ENCODE measurements at places on chromosomes 3 and 15. TPM values are rescaled to one million over a fixed set of nuclear protein-coding genes. Genes with fewer than 3 reads are reported as not detected.

- no peak for DNase-seq
Observed at GRCh38 chr15:29432191-29433049, 162.8 kb upstream of the NSMCE3 start.

DNA sequence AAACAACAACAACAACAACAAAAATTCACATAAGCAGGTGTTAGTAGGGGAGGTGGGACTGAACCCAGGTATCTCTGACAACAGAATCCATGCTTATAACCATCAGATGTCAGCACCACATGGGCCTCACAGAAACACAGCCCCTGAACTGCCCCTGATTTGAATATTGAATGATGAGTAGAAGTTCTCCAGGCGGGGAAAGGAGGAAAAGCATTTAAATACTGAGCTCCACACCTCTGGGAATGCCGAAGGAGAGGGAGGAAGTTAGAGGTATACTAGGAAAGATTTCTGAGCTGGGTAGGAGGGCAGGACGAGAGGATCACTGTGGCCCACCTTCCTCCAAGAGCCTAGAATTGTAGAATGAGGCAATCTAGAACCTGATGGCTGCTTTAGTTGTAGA is 31.9 kb upstream of the EIF4A2 start:
- no peak for DNase-seq

DNA sequence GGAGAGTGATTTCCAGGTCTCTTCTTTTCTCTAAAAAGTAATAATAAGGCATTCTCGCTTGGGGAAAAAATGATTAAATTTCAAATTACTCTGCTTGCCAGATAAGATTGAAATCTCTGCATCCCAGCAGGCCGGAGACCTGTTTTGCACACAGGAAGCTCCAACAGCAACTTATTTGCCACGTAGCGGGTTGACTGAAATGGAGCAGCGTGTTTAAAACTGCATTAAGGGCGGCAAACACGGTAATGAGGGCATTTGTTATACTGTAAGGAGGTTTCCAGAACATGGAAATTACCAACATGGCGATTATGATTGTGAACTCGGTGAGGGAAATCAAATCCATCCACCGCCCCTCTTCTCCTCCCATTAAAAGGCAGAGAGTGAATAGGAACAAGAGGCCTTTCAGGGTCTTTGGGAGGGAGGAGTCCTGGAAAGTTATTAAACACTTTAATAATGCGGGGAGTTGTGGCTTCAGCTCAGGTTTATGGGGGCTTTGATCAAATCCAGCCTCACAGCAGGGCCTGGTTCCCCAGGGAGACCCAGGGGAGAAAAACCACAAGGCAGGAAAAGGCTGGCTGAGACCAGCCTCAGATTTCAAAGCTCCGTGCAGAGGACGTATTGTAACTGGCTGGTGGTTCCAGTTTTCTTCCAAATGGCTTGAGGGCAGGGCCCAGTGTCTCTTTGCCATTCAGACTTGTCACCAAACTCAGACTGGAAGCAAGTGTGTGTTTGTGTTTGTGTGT is 242.3 kb downstream of the TLE3 start:
- DNase-seq = no peak

DNA sequence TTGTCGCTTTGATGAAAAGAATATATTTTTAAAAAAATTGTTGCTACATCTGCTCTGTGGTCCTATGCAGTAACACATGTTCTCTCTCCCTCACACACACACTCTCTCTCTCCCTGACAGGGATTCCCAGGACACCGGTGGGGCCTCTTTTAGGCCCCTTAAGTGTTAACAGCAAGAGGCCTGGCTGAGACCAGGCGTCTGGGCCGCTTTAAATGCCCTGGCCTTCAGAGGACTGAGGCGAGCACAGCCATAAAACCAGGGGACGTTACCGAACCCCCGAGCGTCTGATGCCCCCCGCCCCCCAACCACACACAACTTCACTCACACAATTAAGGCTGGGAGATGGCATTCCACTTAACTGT is 1.7 kb downstream of the BNC1 start:
- no peak for DNase-seq

DNA sequence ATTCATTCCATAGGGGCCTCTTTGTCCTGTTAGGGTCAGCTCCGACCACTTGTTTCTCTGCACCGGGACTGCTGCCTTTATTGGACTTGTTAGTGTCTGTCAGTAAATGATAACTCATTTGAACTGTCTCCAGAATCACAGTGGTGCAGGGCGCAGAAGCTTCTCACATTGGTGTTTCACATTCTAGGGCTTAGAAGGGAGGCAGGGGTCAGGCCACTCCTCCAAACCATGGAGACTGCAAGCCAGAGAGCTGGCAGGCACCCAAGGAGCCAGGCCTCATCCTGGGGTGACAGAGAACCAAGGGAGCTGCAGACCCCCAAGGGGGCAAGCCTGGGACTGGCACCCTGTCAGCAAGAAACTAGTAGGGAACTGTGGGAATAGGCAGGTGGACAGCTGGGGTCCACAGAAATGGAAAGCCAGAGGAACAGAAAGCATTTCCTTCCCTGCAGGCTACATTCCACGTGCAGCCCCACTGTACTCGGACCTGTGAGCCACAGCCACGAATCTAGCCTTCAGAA is 49.1 kb downstream of the CCNL1 start:
- DNase-seq = no peak

GRCh38 chr3:35446896-35447295 is 192.4 kb upstream of the ARPP21 start:
- no peak for DNase-seq

GRCh38 chr3:127988770-127989557 is 63.3 kb upstream of the SEC61A1 start:
- peak; percentile 48 for DNase-seq

DNA sequence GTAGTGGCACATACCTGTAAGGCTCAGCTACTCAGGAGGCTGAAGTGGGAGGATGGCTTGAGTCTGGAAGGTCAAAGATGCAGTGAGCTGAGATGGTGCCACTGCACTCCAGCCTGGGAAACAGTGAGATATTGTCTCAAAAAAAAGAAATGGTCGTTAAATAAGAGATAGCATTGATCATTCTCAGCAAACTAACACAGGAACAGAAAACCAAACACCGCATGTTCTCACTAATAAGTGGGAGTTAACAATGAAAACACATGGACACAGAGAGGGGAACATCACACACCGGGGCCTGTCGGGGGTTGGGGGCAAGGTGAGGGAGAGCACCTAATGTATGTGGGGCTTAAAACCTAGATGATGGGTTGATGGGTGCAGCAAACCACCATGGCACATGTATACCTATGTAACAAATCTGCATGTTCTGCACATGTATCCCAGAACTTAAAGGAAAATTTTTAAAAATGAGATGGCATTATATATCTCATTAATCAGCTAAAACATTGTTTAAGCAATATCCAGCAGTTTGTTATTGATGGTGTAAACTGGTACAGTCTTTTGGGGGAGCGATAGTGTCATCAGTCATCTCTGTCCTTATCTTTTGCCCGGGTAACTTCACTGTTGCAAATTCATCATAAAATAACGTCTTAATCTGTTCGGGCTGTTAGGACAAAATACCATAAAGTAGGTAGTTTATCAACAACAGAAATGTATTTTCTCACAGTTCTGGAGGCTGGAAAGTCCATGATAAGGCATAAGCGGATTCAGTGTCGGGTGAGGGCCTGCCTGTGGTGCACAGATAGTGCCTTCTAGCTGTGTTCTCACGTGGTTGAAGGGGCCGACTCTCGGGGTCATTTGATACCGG is 1.7 kb upstream of the MAN2A2 start:
- DNase-seq = no peak

GRCh38 chr3:176933704-176934103 is 263.6 kb downstream of the TBL1XR1 start:
- DNase-seq = no peak

DNA sequence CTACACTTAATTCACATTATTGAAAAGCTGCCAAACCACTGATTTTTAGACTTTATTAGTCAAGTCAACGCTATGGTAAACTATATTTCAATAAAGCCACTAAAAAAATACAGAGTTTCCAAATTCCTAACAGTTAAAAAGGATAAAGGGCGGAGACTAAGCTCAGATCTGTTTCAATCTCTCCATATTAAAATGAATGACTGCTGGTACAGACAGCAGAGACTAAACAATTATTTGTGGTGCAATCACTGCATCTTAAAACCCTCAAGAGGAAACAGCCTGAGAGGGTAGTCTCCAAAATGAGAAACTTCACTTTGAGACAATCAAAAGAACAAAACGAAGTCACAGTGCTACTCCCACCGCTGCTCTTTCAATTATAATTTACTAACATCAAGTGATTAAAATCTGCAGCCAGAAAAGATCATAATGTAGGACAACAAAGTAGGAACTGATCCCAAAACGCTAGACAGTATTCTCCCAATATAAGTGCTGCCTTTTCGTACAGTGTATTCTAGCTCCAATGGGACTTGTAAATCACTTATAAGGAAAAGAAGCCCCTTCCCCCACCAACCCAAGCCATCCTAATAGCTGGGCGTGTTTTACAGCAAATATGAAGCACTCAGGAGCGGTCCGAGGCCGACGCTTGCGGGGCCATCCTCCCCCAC is 1.2 kb downstream of the UBP1 start:
- no peak for DNase-seq

Gene RAMAC
- total RNA-seq = 12.8 TPM

Gene VEPH1
- 1.7 TPM for total RNA-seq
